ENCODE measurements at places on chromosomes 2 and 18.

GRCh38 chr2:215396595-215397313 lies 39.1 kb downstream of the FN1 start:
- no peak for DNase-seq

DNA sequence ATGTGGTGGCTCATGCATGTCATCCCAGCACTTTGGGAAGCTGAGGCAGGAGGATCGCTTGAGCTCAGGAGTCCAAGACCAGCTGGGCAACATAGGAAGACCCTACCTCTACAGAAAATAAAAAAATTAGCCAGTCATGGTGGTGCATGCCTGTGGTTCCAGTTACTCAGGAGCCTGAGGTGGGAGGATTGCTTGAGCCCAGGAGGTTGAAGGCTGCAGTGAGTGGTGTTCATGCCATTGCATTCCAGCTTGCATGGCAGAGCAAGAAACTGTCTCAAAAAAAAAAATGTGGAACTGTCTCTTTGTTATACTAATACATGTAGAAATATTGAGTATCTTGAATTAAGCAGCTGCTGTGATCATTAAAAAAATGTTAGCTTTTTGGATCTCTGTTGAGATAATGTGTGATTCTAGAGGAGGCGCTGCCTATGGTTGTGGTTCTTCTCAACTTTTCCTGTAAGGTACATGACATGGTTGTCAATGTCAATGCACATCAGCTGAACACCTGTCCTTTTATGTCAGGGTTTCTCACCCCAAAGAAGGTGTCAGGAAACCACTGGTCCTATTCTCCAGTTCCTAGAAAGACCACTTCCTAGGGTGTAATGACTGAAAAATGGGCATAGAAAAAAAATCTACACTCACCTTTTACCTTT lies 34.7 kb upstream of the IL1RL1 start:
- DNase-seq, result no peak

DNA sequence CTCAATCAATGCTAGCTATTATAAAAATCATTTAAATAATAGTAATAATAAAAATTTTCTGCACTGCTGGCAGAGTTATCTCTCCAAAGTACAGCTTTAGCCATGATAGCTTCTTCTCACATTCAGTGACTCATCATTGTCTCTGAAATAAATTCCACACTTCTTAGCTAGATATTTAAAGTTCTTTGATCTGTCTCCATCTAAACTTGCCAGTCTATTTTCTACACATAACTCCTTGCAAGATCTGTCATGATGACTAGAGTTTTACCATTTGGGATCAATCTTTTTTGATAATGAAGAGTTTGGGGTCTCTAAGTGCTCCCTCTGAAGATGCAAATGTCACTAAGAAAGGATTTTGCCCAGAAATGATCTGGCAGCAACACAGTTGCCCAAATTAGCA lies 155.4 kb upstream of the LHCGR start:
- no peak for DNase-seq

- no peak for DNase-seq
Observed at GRCh38 chr18:59639821-59640220, 57.4 kb downstream of the CCBE1 start.

GRCh38 chr2:108195133-108195439 lies 44.7 kb upstream of the SULT1C3 start:
- no peak for DNase-seq

DNA sequence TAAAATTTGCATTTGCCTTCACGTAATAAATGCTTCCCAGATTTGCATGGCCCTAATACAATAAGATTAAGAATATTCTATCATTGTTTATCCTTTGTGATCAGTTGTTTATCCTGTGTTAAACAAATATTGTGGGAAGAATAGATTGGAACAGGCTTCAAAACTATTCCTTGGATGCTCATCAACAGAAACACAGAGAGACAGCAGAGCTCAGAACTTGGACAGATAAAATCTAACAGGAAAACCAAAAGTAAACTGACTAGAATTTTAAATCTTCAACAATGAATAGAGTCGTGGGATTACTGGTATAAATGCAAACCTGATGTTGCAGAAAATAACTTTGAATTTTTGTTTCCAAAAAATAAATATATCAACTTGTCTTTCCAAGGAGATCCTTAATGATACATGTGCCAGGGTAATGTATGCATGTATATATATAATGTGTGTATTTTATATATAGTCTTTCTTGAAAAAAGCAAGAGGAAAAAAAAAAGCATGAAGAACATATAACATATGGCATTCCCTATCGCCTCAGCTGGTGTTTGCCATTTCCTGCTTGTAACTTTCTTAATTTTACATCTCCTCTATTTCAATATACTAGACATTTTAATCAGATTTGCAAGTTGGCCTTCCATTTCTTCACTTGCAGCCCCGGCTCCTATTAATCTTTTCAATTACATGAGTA lies 59.9 kb upstream of the TANK start:
- DNase-seq, result no peak

DNA sequence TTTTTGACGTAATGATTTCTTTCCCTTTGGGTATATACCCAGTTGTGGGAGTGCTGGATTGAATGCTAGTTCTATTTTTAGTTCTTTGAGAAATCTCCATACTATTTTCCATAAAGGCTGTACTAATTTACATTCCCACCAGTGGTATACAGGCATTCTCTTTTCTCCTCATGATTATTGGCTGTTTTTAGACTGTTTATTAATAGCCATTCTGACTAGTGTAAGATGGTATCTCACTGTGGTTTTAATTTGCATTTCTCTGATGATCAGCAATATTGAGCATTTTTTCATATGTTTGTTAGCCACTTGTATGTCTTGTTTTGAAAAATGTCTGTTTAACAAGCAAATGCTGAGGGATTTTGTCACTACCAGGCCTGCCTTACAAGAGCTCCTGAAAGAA lies 9.2 kb upstream of the CD28 start:
- no peak for DNase-seq

- DNase-seq, result no peak
Observed at GRCh38 chr18:35890323-35890722, 82.2 kb upstream of the RMP24 start.

DNA sequence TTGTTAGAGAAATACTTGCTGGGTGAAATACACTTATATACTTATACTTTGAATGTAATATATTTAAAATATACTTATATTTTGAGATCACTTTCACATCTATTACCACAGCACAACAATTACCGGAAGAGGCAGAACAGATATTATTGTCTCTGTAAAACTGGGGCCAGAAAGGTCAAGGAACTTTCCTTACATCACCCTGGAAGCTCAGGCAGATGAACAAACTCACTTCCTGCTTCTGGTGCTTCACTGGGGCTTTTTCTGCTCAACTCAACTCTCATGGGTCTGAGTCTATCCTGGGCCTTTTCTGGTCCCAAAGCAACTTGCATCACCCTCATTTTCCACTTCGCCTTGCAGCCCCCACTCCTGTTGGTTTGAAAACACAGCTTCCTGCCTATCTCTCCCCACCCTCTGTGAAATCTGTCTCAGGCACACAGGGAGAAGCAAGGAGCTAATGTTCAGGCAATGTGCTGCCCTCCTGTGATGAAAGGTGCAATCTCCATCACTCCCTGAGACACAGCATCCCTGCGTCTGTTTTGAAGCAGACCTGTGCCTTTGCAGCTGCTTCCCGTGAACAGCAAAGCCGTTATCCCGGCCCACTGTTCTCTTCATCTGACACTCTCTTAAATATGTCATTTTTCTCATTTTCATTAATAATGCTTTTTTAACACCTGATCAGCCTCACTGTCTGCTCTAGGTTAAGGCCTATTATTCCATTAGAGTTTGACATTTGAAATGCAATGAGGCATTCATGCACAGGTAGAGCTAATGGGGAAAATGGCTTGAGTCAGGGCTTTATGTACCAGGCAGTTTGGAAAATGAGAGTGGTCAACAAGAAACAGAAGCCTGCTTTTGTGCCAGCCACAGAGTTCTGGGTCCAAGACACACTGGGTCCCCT lies 251.9 kb upstream of the CHAC2 start:
- DNase-seq, result no peak

DNA sequence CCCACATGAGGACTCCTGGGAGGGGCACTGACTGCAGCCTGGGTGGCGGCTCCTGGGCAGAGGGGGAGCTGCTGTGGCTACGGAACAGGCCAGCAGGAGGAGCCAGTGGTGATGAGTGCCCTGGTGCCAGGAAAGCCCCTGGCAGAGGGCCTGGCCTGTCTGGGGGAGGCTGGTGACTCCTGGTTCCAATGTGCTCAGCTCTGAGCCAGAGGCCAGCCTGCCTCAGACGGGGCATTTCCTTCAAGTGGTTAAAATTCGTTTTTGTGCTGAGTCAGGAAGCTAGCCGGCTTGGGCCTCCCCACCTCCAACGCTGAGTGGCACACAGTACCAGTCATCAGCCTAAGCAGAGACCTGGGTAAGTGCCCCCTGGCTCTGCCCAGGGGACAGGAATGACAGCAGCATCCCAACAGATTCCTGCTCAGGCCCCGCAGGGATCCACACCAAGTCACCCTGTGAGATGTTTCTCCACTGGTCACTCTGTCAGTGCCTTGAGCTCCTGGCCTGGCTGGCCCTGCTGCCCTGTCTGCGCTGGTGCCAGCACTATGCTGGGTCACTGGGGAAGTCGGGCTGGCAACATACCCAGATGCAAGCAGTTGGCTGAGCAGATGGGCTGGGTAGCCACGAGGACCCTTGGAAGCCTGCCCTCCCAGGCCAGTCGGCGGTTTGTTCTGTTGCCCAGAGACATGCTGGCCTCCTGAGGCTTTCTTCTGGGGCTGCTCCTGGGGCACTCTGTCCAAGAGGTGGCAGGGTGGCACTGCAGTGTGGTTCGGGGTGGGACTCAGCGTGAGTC lies 7.1 kb upstream of the KLF11 start:
- peak; percentile 33 for DNase-seq

- DNase-seq, result no peak
Observed at GRCh38 chr2:131037398-131038257, 55.6 kb downstream of the FAM168B start.

- DNase-seq, result no peak
Observed at GRCh38 chr18:2840521-2840920, 6.3 kb upstream of the EMILIN2 start.

DNA sequence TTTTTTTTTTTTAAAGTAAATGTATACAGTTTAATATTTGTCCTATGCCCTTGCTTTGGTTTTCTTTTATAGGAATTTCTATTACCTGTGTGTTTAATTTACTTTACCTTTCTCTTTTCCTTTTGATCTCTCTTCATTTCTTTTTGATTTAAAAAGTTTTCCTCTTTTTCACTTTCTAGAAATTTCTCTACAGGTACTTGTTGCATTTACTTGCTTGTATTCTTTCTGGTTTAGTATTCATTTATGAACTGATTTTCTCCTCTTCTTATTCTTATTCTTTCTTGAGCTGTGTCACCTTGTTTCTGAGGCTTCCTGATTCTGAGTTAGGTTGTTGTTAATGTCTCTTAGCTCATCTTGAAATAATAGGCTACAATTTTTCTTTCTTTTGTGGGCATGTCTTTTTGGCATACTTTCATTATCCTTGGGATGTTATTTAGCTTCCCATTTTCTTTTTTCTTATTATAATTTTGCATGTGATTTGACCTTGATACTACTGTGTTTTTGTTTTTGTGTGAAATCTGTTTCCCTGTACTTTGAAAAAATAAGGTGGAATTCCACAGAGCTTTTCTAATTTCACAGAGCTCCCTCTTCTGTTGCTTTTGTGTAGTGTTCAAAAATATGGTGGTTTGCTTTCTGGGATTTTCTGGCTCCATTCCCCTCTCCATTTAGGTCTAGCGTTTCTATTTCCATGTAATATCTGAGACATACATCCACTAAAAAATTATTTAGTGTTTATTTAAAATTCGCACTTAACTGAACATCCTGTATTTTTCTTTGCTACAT lies 25.5 kb upstream of the ALMS1 start:
- DNase-seq, result no peak

DNA sequence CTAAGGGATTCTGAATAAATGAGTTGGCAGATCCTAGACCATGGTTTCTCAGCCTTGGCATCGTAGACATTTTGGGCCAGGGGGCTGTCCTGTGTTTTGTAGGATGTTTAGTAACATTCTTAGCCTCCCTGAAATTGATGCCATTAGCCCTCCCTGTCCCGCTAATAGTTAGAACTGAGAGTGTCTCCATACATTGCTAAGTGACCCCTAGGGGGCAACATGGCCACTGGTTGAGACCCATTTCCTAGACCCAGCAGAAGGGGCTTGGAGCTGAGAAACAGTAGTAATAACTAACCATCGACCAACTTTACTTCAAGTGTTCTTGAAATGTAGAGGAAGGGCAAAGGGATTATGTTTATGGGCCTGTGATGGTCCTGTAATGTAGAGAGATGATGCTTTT lies 40.8 kb downstream of the KCMF1 start:
- no peak for DNase-seq

GRCh38 chr2:126906781-126907180 lies 8.1 kb downstream of the TEX51 start:
- no peak for DNase-seq

- DNase-seq, result no peak
Observed at GRCh38 chr2:45706033-45706432, 54.6 kb downstream of the PRKCE start.

GRCh38 chr2:150538651-150539201 lies 51.3 kb upstream of the RND3 start:
- DNase-seq, result no peak

- no peak for DNase-seq
Observed at GRCh38 chr18:7662866-7663265, 95.8 kb downstream of the PTPRM start.

GRCh38 chr2:171244466-171244969 lies 83.8 kb upstream of the TLK1 start:
- DNase-seq, result no peak

GRCh38 chr2:240155048-240155744 lies 14.7 kb upstream of the OTOS start:
- DNase-seq, result no peak

Measured in effector memory CD4-positive, alpha-beta T cell (primary cell).